Chondrocyte (in vitro differentiated cells): ENCODE measurements at places on chromosomes 3 and 15. TPM values are rescaled to one million over a fixed set of nuclear protein-coding genes. Genes with fewer than 3 reads are reported as not detected.
A peak's percentile ranks its signal among the peaks of the same experiment; 100 is the strongest.

NANOGP8 gene
- total RNA-seq: not detected in 3 replicates

DNA sequence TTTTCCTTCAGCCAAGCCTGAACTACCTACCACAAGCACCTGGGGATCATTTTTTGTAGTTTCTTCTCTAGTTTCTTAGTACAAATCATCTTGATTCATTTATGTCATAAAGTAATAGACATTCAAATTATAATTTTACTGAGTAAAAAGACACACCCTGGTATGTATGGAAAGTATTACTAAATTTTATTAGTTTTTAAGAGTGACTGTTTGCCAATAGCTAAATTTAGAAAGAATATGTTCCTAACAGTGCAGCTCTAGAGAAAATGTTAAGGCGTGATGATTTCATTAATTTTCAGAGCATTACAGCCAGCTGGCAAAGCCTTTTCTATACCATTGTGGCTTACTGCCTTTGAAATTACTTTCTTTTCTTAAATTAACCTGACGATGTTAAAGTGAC, 612.0 kb upstream of the KCNMB2 start:
- no peaks in the 10 kb centered on the region for H3K27me3 ChIP-seq
- H3K4me3 ChIP-seq: no peak overlapping the region

TERC gene
- total RNA-seq: 0.99 to 1.4 TPM in 2 of 3 replicates, not detected in the other

DNA sequence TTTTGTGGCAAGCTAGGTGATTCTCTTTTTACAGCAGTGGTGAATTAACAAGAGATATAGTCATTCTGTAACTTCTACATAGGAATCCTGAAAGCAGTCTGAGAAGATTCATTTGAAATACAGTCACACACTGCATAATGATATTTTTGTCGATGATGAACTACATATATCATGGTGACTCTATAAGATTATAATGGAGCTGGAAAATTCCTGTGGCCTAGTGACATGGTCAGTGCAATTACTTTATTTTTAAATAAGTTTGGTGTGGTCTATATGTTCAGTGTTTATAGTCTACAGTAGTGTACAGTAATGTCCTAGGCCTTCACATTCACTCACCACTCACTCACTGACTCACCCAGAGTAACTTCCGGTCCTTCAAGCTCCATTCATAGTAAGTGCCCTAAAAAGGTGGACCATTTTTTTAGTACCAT, 511.4 kb upstream of the MCTP2 start:
- no peaks in the 10 kb centered on the region for H3K27me3 ChIP-seq
- H3K4me1 ChIP-seq: peaks cover 7% of the 10 kb centered on the region
- no peak overlapping the region for H3K4me3 ChIP-seq
- H3K27ac ChIP-seq: peak overlapping the region; percentile 39
- no peaks in the 10 kb centered on the region for H3K36me3 ChIP-seq

GRCh38 chr3:164460851-164461250, 617.4 kb downstream of the SI start:
- peak overlapping the region; percentile 78 for H3K27ac ChIP-seq
- H3K27me3 ChIP-seq: no peaks in the 10 kb centered on the region
- DNase-seq: no peak
- no peaks in the 10 kb centered on the region for H3K36me3 ChIP-seq
- H3K4me3 ChIP-seq: peak overlapping the region; percentile 23

PIF1 gene
- 1.8 to 6.1 TPM (median 5.9 TPM) in 3 replicates for total RNA-seq

GRCh38 chr3:24242012-24242698, 252.5 kb downstream of the THRB start:
- no peak for DNase-seq
- peak overlapping the region; percentile 55 for H3K27ac ChIP-seq
- H3K36me3 ChIP-seq: no peaks in the 10 kb centered on the region
- H3K27me3 ChIP-seq: no peaks in the 10 kb centered on the region

CAV3 gene
- total RNA-seq: not detected in 3 replicates

LRRFIP2 gene
- total RNA-seq: 46.3 to 50.7 TPM (median 49.0 TPM) in 3 replicates

SERPINI2 gene
- not detected in 3 replicates for total RNA-seq

GRCh38 chr3:186164696-186165095, 55.8 kb upstream of the ETV5 start:
- no peak for DNase-seq
- peaks cover 5% of the 10 kb centered on the region for H3K4me1 ChIP-seq
- H3K27ac ChIP-seq: no peak overlapping the region
- H3K4me3 ChIP-seq: no peak overlapping the region
- H3K36me3 ChIP-seq: peaks cover 2% of the 10 kb centered on the region

GRIP2 gene
- total RNA-seq: 0.20 to 0.63 TPM in 2 of 3 replicates, not detected in the other
